ENCODE measurements at places on chromosomes 7 and 10.

DNA sequence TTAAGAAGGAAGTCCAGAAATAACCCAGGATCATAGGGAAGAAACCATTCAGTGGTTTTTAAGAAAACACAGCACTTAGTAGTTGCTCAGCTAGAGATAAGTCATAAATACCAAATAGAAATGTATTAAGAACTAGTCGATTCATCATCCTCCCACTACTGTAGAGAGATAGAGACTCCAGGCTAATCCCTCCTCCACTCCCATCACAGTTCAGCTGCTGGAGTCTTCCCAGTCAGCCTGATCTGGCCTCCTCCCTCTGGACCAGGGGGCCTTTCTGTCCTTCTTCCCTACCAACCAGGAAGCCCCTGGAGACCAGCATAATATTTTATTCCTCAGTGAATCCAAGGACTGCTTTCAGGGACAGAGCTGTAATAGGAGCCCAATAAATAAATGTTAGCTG is 294.1 kb upstream of the YAE1 start:
- DNase-seq, result no peak

GRCh38 chr7:70214071-70214470 is 615.8 kb downstream of the AUTS2 start:
- no peak for DNase-seq

GRCh38 chr7:135858379-135858778 is 109.8 kb upstream of the FAM180A start:
- DNase-seq, result no peak

- DNase-seq, result no peak
These were observed 319.2 kb downstream of the PARD3 start for GRCh38 chr10:34495938-34496337.

- no peak for DNase-seq
These were observed 102.9 kb upstream of the FERD3L start for GRCh38 chr7:19248115-19248514.

DNA sequence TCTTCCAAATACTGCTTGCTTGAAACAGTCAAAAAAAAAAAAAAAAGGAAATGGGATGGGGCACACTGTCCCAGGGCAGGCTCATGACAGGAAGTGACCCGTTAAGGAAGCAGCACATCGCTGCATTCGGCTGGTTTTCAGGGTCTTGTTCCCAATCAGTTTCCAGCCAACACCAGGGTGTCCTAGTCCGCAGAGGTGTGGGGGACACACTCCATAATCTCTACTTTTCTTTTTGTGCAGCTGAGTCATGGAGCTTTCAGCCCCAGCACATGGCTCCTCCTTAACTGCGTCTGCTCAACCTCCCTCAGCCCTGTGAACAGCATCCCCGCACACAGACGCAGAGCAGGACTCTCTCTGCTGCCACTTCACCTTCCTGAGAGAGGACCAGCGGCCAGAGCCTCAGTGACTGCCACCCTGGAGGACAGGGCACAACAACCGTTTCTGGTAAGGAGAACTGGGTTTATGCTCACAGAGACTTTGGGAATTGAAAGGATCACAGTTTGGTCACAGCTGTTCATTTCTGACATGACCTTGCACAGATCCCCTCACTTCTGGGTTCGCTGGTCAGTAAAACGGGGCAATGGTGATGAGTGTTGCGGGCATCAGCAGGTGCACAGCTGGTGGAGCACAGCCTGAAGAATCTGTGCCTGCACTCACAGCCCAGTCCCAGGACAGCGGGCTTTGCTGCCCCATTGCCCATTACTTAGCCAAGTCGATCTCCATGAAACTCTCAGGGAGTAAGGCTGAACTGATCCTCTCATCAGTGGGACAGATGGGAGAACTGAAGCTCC is at the start of gene GIMAP5:
Gene GIMAP5, plus strand, starts transcription at position 154 of the 791 bp plus-strand sequence. CDS start 3,467 bp downstream, outside the sequence.
- no peak for DNase-seq

GRCh38 chr7:47147213-47147631 is 434.7 kb downstream of the TNS3 start:
- no peak for DNase-seq

DNA sequence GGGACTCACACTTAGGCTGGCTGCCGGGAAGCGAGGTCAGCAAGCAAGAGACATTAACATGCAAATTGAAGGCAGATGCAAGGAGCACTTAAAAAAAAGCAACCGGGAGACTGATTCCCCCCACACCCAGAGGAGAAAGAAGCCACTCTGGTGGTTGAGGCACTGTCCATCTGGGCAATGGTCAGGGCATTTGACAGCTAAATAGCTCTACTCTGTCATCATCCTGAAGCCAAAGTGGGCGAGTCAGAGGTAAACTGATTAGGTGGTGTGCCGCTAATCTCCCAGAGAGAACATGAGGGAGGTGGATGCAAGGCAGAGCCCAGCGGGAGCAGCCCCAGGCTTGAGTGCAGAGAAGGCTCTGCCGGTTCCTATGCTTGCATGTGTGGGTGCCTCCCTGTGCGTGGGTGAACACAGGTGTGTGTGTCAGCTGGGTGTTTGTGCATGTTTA is 100.6 kb downstream of the PLXNA4 start:
- DNase-seq, result no peak

GRCh38 chr7:131625817-131626372 is 69.5 kb upstream of the PODXL start:
- no peak for DNase-seq

DNA sequence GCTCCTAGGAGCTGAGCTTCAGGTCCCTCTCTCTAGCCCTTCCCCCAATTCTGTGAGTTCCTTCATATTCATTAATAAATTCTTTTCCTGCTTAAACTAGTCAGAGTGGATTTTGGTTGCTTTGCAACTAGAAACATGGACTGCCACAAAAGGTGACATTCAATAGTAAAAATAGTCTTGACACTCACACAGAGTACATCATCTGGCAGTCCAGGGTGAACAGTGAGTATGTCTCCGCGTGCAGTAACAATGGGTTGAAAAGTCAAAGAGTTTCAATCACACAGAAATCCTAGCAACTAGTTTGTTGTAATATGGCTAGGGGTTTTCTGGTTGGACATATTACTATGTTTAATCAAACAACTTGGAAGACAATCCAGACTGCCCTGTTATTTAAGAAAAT is 168.8 kb upstream of the TBX20 start:
- no peak for DNase-seq

GRCh38 chr7:32143301-32143700 is 73.1 kb upstream of the PDE1C start:
- DNase-seq, result no peak

DNA sequence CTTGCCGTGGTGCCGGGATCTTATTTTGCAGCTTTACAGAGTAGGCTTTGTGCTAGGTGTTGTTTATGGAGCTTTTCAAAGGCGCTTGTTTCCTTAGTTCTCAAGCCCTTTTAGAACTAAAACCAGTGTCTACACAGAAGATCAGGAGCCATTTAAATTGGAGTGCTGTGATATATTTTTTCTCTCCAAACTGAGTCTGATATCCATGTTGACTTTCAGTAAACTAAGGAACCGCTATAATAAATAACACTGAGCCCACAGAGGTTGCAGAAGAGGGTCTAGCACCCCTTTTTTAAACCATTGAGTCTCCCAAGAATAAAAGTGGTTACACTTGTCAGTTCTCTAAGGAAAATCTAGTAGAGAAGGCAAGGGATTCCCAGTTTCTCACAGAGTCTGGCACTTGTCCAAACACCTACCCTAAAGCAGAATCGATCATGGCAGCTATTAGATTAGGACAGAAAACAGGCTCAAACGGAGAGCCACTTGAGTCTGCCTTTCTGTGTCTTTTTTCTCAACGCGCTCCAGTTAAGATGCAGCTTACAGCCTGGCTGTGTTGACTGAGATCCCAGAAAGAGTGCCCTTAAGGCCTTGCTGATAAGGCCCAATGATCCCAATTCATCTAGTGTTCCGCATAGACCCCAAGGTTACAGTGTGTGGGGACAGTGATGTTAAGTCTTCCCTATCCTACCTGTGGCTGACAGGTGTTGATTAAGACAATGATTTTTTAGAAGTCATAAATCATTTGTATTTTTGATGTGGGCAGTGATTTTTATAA is 804 bp downstream of the TMEM106B start:
- no peak for DNase-seq

GRCh38 chr7:23287612-23288011 is 11.5 kb upstream of the MALSU1 start:
- no peak for DNase-seq

GRCh38 chr7:110358028-110358427 is 732.9 kb upstream of the LRRN3 start:
- no peak for DNase-seq

DNA sequence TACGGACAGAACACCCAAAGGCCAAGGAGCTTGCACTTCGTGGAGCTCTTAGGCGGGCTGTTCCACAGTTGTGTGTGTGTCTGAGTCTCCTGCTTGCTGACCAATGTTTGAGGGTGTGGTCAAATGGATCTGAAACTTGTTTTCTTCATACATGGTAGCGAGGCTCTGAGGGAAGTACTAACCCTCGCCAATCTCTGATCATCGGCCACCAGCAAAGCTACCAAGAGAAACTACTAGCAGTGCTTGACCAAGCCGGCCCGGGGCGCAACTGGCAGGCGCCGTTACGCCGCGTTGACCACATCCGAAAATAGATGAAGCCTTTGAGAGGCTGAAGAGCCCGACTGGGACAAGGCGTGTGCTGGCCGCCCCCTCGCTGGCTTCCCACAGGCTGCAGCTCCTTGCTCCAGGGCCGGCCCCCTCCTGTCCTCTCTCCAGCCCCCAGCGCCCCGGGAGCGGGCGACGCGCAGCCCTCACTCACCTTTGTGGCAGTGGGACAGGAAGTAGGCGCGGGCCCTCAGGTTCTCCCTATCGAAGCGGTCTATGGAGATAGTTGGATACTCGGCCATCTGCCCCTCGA is 384 bp downstream of the DCLRE1C start:
- peak; percentile 17 for DNase-seq

DNA sequence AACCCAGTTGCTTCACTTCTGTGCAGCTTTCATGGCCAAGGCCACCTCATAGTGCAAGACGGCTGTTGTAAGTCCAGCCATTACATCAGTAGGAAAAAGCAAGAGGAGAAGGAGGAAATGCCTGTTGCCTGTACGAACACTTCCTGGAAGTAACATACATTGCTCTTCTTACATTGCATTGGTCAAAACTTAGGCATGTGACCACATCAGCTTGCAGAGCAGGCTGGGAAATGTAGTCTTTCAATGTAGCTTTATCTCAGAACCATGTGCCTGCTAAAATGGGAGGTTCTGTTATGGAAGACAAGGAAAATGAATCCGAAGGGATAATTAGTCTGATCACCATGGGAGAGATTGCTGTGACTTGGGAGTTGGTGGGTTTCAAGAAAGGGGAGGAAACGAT is 4.3 kb downstream of the SLC29A3 start:
- no peak for DNase-seq

DNA sequence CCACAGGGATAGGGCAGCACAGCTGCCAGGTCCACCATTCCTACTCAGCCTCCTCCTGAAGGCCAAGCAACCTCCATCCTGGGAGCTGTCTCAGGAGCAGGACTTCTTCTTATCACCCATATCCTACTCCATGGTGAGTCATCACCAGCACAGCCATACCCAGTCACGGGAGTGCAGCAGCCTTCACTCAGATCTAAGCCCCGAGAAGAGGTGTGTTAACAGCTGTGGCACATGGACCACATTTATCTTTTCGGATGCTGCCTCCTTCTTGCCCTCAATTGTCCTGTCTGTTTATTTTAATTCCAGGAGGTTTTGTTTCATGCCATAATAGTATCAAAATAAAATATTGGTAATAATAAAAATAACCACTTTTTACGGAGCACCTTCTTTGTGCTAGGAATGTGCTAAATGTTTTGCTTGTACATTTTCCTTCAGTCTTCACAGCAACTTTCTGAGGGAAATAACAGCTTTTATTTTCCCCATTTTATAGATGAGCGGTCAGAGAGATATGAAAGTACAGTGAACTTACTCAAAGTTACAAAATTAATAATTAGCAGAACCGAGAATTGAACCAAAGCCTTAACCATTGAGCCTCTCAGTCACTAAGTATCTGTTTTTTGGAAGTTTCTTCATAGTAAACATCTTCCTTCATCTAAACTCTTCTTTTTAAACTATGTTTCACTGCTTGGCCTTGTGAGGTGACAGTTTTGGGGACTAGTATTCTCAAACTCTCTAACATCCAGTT is 2.5 kb upstream of the KEL start:
- no peak for DNase-seq

DNA sequence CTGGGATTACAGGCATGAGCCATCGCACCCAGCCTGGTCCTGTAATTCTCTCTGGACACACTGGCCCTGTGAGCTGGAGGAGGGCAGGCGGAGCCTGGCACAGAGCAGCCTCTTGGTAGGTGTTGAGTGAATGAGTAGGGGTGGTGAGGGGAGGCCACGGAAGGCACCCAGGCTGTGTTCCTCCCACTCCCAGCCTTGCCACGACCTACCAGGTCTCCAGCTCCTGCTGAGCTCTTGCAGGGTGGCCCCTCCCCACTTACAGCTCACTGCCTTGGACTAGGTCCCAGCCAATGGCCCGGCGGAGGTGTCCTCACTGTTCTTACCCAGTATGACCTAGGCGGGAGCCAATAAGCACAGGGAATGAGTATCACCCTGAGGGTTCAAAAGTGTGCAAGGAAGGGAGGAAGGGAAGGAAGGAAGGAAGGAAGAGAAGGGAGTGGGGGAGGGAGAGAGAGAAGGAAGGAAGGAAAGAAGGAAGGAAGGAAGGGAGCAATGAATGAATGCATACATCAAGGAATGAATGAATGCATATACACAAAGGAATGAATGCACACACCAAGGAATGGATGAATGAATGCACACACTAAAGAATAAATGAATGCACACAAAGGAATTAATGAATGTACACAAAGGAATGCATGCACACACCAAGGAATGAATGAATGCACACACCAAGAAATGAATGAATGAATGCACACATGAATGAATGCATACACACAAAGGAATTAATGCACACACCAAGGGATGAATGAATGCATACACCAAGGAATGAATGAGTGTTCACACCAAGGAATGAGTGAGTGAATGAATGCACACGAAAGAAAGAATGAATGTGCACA is 45.5 kb downstream of the GTF2IRD1 start:
- DNase-seq, result no peak

DNA sequence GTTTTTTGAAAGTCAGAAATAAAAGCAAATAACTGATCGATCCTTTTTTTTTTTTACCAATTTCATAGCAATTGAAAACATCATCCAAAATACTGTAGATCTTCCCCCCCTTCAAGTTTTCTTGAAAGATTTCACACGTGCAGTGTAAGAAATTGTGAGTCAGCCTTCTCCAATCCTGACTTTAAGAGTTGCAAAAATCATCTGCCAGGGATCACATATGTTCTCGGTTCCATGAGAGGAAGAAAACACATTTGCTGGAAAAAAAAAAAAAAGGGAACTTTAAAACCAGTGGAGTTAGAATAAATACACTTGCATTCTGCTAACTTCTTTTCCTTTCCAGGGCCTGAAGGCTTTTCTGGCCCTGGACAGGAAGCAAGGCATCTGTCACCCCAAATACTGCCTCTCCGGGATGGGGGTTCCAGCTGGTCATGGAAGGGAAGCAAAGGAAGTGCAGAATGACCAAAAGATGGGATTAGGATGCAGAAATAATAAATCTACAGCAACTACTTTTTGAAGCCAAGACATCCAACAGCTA is 198.4 kb upstream of the KIAA1217 start:
- no peak for DNase-seq

DNA sequence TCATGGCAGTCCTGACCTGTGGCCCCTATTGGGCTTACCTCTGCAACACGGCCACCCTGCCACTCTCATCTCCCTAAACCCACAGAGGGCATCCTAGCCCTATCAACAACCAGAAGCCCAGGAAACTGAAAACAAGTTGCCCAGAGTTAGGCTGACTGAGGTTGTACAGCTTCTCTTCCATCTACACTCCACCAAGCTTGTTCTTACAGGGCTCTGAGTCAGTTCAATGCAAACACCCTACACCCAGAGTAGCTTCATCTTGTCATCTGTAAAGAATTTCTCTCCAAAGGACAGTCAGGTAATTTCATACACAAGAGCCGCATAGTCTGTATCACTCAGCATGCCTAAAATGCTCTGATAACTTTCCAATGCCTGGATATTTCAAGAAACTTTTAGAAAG is 175.4 kb downstream of the ARID5B start:
- DNase-seq, result no peak

Measured in T-helper 2 cell treated with Interferon-gamma antibody and Interleukin-4, amounts not matched to agents 5 μg/mL and 100 μg/mL, for 36 hours (primary cell).